Sciatic nerve (tissue), 2 donors: ENCODE measurements at places on chromosomes 2 and 18. TPM values are rescaled to one million over a fixed set of nuclear protein-coding genes. Genes with fewer than 3 reads are reported as not detected.

DNA sequence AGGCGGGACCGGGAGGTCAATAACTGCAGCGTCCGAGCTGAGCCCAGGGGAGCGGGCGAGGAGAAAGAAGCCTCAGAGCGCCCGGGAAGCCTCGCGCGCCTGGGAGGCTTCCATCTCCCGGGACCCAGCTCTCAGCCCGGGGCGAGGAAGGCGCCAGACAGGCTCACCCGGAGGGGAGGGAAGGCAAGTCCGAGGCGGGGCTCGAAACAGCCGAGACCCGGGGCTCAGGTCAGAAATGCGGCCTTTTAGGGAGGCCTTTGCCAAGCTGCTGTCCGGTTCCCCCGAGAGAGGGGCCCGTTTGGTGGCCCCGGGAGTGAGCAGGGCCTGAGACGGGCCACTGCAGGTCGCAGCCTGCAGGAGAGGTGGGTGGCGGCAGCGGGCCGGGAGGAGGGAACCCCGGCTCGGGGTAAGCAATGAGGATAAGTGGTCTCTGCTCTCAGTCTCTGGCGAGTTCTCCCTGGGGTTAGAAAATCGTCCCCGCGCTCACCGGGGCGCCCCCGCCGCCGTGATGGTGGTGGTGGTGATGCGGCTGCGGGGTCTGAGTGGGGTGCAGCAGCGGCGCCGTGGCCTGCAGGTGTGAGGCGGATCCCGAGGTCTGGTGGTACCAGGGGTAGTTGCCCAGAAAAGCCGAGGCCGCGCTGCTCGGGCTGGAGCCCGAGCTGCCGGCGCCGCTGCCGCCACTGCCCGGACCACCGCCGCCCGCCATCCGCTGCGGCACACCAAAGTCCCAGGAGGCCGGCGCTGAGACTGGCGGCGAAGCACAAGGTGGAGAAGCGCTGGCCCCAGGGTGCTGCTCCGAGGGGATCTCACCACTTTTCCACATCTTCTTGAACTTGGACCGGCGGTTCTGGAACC lies 2.4 kb downstream of the DLX2 start:
- peak; percentile 58 for DNase-seq

- DNase-seq, result no peak
These were observed 160.2 kb downstream of the TAF4B start for GRCh38 chr18:26386441-26386840.

- no peak for DNase-seq
These were observed 51.2 kb downstream of the MBP start for GRCh38 chr18:77081390-77081778.

- DNase-seq, result no peak
These were observed 11.6 kb upstream of the B4GALT6 start for GRCh38 chr18:31695989-31696388.

DNA sequence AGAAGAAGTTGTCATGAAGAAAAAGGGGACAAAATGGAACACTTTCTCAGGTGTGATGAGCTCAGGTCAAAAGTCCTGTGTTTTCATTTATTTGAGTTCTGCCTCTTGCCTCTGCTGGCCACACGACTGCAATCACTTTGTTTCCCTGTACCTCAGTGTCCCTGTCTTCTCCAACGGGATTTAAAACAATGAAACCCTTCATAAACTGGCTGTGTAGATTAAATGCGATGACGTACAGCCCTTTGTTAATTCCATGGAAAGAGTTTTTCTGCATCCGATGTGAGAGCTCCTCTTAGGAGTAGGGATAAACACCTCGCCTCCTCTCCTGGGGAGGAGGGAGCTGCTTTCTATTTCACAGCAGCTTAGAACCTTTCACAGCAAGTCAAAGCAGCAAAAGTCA lies 51.5 kb upstream of the CNGA3 start:
- no peak for DNase-seq

GRCh38 chr18:50716902-50717301 lies 102.9 kb downstream of the MRO start:
- DNase-seq, result no peak

DNA sequence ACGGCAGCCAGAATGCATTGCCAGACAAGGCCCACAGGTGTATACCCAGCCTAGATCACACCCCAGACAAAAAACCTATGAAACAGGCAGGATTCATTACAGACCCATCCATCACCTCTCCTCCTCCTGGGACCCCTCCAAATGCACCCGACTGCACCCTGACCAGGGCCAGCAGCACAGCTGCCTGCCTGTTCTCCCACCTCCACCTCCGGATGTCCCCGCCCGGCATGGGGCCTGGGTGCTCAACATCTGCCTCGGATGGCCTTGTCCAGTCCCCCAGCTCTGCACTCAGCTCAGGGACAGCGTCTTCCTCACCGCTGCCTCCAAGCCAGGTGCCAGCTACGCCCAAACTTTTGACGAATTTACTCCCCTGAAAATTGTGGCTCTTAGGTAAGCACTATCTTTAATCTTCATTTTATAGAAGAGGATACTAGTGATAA lies 91.1 kb downstream of the TPO start:
- DNase-seq, result peak; percentile 45

GRCh38 chr2:217479566-217479965 lies 523.2 kb downstream of the TNS1 start:
- DNase-seq, result no peak

DNA sequence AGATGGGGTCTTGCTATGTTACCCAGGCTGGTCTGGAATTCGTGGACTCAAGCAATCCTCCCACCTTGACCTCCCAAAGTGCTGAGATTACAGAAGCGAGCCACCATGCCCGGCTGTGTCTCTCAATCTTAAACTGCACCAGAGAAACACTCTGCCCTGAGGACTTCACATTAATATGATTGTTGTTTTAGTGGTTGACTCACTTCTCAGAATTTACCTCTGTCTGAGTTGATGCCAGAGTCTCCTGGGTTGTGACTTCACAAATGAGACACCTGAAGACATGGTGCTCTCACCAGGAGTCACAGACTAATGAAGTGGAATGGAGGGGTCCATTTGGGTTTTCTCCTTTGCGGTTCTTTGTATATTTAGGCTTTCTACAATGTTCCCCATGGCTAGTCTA lies 61.0 kb upstream of the TGIF1 start:
- DNase-seq, result no peak

- DNase-seq, result no peak
These were observed 381.2 kb upstream of the MC4R start for GRCh38 chr18:60753753-60754152.

DNA sequence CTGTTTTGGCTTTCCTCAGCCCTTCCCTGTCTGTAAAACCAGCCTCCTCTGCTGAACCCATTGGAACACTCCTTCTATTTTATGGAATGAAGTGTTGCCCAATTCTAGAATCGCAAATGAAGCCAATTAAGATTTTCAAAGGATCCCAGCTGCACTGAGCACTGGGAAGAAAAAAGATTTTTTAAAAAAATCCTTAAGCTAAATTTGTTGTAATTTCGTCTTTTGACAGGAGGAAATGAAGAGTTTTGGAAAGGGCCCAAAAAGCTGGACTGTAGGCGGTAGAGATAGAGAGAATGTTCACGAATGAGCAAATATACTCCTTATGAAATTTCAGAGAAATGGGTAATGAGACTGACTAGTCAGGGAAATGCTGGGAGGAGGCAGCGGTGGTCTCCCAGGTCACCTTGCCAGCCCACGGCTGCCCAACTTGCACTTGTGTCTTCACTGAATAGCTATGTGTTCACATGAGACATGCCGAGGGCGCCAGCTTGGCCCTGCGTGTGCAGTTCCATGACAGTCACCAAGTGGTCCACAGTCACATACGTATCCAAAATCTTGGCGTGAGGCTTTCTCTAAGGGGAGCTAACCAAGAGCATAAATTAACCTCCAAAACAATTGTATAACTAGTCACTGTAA lies 69.9 kb downstream of the SGPP2 start:
- no peak for DNase-seq

GRCh38 chr2:198268519-198268918 lies 464.1 kb downstream of the PLCL1 start:
- no peak for DNase-seq

GRCh38 chr2:200340508-200341224 lies 34.2 kb downstream of the SPATS2L start:
- DNase-seq, result no peak

DNA sequence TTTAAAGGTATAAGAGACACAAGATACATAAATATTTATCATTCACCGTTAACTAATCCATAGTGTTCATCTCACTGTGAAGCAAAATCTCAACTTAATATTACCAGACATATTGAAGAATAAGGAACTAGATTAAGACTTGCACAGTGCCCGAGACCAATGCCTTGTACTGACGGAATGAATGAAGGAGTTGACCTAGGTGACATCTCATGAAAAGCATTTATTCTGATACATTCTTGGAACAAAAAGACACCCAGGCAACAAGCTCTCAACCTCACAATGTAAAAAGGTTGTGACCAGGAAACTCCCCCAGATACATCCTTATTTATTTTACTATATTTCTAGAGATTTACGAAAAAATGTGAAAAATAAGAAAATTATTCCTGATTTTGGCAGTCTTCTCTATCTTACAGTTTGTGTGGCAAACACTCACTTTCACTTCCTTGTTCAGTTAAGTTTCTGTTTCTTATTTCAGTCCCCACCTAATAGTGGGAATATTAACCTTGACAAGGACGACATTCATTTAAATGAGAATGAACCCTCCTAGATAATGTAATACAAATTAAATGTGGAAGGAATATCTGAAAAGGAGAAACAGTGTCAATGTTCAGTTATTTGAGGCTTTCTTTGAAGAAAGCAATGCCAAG lies 28.4 kb downstream of the M1AP start:
- no peak for DNase-seq

GRCh38 chr2:33890686-33891085 lies 291.6 kb upstream of the FAM98A start:
- DNase-seq, result no peak

DNA sequence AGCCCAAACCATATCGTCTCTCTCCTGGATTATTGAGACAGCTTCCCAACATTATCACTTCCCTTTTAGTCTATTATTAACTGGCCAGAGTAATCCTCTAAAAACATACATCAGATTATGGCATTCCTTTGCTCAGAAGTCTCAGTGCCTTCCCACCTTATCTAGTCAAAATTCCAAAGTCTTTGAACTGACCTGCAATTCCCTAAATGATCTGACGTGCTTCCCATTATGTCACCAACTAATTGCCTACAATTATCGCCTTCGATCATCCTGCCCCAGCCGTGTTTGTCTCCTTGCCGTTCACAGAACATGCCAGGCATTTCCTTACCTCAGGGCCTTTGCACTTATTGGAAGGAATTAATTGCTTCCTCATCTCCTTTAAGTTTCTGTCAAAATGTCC lies 332.4 kb downstream of the IRS1 start:
- DNase-seq, result no peak

DNA sequence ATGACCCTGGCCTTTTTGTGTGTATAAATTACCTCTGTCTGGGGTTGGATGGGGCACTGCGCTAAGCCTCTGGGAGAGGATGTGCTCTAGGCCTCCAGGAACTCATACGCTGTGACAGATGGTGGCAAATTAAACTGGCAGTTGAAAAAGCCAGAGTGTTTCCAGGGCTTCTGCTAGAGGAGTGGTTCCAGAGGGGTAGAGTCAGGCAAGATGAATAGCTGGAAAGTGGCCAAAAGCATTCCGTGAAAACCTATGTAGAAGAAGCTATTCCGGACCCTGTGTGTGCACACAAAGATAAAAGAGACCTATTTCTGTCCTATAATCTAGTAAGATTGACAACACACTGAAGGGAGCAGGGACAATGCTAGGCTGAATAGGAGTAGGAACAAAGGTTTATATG lies 84.8 kb downstream of the ACTR3 start:
- no peak for DNase-seq

DNA sequence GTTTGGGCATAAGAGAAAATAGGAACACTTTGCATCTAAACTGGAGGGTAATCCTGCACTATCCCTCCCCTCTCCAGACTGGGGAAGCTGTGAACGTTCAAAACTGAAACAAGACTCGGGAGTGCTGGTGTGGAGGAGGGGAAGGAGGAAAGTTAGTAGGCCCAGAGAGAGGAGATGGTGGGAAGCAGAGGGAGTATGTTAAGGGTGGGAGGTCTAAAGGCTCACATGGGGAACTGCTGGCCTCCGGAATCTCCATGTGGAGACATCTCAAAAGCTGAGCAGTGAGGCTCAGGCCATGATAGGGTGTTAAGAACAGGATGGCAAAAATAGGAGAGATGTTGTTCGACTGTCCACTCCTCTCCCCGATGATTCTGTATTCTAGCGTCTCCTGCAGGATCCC lies 47.9 kb downstream of the ADD2 start:
- DNase-seq, result no peak

DNA sequence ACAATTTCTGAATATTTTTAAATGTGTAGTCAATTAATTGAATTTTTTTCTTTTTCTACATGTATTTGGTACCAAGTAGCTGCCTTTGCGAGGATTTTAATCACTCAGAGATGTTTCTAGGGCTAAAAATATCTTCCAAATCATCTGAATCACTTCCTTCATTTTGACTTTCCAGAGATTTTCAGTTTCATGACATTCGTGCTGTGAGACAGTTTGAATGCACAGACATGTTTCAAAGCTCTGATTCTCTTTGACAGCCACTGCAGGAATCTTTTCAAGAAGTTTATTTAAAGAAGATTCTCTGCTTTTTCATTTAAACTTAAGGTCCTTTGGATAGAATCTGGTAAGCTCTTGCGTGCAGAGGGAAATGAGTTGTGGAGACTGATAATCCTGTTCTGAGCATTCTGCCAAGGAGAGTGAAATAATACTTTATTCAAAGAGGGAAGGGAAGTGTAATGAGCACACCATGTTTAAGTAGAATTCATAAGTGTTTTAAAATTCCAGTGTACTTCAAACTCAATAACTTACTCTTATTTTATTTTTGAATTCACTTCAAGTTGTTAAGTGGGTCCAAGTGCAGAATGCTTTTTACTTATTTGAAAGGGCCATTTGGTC lies 9.7 kb downstream of the CYBRD1 start:
- DNase-seq, result no peak

DNA sequence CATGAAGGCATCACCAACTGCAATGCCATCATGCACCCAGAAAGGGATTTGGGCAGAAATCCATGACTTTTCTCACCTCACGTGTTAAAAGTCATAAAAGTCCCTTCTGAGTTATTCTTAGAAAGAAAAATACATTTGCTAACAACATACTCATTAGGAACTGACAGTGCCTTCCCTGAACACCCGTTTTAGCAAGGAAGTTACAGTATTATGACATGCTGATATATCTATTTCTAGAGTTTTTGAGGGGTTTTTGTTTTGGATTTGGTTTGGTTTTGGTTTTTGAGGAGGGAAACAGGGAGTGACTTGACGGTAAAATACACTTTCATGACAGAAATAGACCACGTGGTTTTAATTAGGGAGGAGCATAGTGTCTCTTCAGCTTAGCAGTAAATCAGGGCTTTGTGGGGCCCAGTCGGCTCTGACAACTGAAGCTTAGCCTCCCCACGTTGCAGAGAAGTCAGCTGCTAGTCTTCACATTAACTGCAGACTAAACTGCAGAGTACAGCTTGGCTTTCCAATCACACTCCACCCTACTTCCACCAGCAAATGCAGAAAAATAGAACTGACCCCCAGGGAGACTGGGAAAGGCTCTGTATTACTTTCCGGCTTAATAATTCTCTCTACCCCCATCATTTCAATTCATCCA lies 141.4 kb downstream of the FAM124B start:
- no peak for DNase-seq

Gene CHRNG
- total RNA-seq, result not detected

Gene L3MBTL4
- 8.7 TPM for total RNA-seq

Gene NEU4
- total RNA-seq, result not detected

Gene IL36A
- not detected for total RNA-seq
